ENCODE measurements at places on chromosomes 2 and 18.

GRCh38 chr2:67394734-67395133 lies 2.4 kb upstream of the ETAA1 start:
- DNase-seq, result no peak

DNA sequence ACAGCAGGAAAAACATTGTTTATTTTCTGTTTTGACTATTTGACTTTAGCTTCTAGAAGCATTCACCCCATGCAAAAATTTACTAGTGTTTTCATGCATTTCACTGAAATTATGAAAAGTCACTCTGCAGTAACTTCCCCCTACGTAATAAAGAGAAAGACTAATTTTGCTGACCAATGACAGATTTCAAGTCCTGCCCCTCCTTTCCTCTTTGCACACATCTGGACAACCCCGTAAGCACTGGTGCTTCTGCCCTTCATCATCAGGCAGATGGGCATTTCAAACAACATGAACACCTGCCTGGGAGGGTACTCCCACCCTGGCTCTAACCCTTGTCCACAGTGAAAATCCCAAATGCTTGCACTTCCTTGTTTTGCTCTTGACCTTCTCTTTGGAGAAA lies 815.0 kb upstream of the ID2 start:
- DNase-seq, result no peak

DNA sequence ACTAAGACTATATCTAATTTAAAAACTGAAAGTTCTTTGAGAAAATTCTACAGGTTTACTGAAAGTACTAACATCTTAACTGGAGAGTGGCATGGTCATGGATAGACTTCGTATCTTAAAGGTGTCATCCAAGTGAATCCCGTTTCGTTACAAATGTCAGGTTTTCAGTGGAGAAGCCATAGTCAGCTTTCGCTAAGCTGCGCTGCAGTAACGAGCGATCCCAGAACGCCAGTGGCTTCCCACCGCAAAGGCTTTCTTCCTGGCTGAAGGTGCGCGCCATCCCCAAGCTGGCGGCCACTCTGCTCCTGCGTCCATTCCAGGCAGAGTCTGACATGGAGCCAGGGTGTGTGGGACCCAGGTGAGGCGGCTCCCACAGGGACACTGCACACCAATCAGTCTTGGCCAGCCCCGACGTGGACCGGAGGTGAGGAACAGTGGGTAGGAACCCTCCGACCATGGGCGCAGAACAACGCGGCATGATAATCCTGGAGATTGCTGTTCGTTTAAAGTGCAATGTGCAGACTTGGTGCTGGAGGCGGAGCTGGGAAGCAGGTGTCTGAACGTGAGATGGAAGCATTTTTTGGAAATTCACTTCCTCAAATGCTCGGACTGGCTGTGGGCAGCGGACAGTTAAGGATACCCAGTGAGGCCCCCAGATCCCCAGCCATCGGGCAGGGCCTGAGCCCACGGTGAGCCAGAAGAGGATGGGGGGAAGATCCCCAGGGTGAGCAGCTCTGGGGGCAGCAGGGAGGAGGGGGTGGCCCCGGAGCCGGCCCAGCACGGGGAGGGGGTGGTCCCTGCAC lies 27.8 kb upstream of the KCNG2 start:
- no peak for DNase-seq

DNA sequence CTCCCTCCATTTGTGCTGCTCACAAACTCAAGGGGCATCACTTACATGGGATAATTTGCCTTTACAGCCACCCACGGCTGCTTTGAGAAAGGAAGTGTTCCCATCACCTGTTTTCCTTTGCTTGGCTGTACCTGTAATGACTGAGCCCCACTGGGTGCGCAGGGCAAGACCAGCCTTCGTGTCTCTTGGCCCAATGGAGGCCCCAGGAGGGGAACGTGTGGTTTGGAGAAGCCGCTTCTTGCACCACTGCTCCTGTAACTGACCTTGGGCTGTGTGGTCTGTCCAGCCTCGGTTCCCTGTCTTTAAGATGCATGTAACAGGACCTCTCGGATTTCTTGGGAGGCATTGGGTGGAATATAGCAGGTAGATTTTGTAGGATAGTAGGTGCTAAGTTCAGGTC lies 41.1 kb downstream of the LDLRAD4 start:
- DNase-seq, result no peak

GRCh38 chr2:232957657-232958090 lies 55.4 kb downstream of the NGEF start:
- no peak for DNase-seq

DNA sequence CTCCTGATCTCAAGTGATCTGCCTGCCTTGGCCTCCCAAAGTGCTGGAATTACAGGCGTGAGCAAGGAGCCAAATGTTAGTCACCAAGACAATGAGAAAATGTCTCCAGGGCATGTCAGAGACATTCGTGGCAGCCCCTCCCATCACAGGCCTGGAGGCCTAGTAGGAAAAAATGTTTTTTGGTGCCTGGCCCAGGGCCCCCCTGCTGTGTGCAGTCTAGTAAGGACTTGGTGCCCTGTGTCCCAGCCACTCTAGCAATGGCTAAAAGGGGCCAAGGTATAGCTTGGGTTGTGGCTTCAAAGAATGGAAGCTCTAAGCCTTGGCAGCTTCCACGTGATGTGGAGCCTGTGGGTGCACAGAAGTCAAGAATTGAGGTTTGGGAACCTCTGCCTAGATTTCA lies 12.5 kb upstream of the TXNL4A start:
- DNase-seq, result no peak

GRCh38 chr2:148021059-148021861 lies at the start of gene MBD5:
Gene MBD5, plus strand, starts transcription at chr2:148021091.
- no peak for DNase-seq

DNA sequence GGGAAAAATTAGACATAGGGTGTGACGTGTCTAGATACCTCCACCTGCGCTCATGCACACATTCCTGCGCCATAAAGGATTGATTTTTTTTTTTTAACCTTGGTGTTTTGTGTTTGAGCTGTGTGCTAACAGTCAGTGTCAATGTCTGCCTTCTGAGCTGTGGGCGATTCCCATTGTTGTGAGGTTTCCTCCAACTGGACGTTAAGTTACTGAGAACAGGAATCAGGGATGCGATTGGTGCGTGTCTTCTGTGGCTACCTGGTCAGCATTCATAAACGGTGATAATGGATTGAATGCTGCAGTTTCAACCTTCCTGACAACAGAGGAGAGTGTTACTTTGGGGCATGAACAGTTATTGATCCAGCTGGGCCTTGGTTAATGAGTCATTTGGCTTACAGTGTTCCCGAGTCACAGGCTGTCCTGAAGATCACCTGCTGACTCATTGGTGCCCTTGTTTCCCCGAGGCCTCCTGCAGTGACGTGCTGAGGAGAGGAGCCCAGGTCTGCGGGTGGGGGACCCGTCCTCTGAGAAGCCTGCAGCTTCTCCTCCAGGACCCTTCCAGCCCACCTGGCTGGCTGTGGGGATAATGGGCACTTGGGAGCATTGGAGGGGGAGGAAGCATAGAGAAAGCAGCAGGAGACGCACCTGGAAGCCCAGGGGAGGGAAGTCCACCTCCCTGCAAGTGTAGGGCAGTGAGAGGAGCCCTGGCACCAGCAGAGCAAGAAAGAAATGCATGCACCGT lies 25.8 kb upstream of the CABYR start:
- no peak for DNase-seq

GRCh38 chr18:68735483-68736343 lies 20.8 kb upstream of the TMX3 start:
- DNase-seq, result no peak

GRCh38 chr2:140242889-140243288 lies 1462.7 kb upstream of the NXPH2 start:
- DNase-seq, result no peak

DNA sequence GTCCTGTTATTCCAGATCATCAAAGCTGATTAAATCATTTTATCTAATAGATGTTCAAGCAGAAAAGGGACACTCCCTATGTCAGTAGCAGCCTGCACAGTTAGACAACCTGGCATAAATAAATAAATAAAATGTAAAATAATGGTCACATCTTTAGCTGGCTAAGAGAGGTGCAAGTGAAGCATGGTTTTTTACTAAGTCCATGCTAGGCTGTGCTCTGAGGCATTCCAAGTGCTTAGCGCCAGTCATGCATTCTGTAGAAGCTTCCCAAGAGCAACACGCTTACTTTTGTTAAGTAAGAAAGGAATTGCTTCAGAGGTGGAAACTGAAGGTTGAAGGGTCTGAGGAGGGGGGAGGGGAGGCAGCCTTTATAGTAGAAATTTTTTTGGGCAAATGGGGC lies 351.2 kb downstream of the CDH2 start:
- no peak for DNase-seq

- DNase-seq, result no peak
Observed at GRCh38 chr2:67950919-67951318, 111.9 kb downstream of the C1D start.

- DNase-seq, result no peak
Observed at GRCh38 chr2:241081643-241082340, 20.3 kb downstream of the MTERF4 start.

- no peak for DNase-seq
Observed at GRCh38 chr2:129717560-129718130, 261.8 kb upstream of the RAB6C start.

DNA sequence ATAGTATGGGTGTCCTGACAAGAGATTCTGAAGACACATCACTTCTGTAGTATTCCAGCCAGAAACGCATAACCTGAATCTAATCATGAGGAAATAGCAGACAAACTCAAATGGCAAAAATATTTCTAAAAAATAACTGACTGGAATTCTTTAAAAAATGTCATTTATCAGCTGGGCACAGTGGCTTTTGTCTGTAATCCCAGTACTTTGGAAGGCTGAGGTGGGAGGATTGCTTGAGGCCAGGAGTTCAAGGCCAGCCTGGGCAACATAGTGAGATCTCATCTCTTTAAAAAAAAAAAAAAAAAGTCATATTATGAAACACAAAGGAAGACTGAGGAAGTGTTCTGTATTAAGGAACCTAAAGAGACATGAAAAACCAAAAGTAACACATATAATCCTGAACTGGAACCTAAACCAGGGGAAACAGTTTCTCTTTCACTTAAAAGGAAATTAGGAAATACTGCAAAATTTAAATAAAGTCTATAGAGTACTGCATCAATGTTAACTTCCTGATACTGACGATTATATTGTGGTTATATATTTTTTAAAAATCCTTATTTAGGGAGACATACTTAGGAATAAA lies 29.9 kb downstream of the SESTD1 start:
- DNase-seq, result no peak

- no peak for DNase-seq
Observed at GRCh38 chr2:235402422-235402821, 91.4 kb upstream of the AGAP1 start.

GRCh38 chr2:135825550-135826176 lies 11.3 kb downstream of the LCT start:
- DNase-seq, result no peak

GRCh38 chr2:156333274-156333950 lies 891 bp upstream of the NR4A2 start:
- DNase-seq, result no peak

GRCh38 chr2:166651080-166651675 lies 157.1 kb upstream of the SCN7A start:
- peak; percentile 59 for DNase-seq

- no peak for DNase-seq
Observed at GRCh38 chr2:205857520-205858237, 175.4 kb downstream of the NRP2 start.

GRCh38 chr2:24725956-24726355 lies 67.2 kb downstream of the PTRHD1 start:
- DNase-seq, result no peak

DNA sequence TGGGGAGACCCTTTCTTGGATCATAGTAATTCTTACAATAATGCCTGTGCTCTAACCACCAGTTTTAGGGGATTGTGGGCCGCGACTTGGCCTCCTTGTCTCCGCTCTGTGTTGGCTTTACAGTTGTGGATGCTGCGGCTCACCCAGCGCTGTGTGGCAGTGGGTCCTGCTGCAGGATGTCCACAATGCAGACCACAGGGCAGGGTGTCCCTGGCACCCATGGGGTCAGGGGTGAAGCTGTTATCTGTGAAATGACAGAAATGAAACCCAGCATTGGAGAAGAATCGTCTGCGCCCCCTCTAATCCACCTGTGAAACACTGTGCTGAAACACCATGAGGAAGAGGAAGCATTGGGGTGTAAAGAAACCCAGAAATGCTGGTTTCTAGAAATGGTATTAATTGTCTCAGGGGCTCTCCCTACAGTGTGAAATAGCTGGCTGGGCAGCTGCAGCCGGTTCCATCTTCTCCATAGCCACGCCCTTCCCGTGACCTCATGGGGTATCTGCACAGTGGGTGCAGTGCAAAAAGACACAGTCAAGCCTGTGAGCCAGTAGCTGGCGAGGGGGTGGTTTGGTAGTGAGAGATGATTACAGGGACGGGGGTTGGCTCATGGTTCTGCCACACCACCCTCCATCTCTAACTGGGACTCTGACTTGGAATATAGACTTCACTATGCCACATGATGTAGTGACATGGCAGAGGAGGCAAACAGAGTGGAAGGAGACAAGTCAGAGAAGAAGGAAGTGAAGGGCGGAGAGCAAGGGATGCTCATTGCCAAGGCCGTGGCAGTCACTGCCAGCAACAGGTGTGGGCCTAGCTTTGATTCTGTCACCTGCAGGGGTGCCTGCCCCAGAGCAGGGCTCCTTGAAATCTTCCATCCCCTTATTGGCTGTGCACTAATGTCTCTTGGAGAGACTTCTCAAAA lies 16.2 kb downstream of the INPP4A start:
- no peak for DNase-seq

- no peak for DNase-seq
Observed at GRCh38 chr2:237405605-237406004, 8.4 kb downstream of the COL6A3 start.

GRCh38 chr2:142877216-142877838 lies at the start of gene KYNU:
Gene KYNU, plus strand, starts transcription at chr2:142877664. Its CDS starts 7,704 bp downstream, at chr2:142885368.
- DNase-seq, result no peak

GRCh38 chr2:21772624-21773023 lies 648.9 kb downstream of the TDRD15 start:
- DNase-seq, result peak; percentile 75

- no peak for DNase-seq
Observed at GRCh38 chr2:233063269-233063975, 3.3 kb downstream of the INPP5D start.

Data from non-pigmented ciliary epithelial cell (primary cell).